ENCODE measurements at places on chromosomes 6 and 20. TPM values are rescaled to one million over a fixed set of nuclear protein-coding genes. Genes with fewer than 3 reads are reported as not detected.

The MYBL2 gene
- not detected for total RNA-seq

The TPD52L1 gene
- 72.7 TPM for total RNA-seq

The GMPR gene
- 17.9 TPM for total RNA-seq

The NT5E gene
- 30.3 TPM for total RNA-seq

The SKIC2 gene
- 22.1 TPM for total RNA-seq

The OR2J3 gene
- total RNA-seq: not detected

DNA sequence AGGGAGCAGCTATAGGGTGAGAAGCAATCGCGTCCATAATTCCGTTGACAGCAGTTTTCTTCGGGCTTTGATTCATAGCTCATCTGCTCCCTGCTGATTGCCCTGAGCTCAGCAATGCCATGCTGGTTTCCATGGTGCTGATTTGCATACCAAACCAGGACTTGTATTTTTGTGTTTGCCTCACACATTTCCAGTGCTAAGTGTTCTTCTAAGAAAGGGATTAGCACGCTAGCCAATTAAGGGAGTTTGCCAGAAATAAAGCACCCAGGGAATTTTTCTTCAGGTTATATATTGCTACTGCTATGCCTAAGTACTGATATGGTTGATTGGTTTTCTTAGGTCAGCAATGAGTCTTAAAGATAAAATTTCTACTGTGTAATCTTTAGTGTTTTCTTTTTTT is 177.6 kb downstream of the PLCB1 start:
- peaks cover 14% of the 10 kb centered on the region for H3K4me1 ChIP-seq
- H3K4me3 ChIP-seq: no peak overlapping the region
- no peak overlapping the region for H3K27ac ChIP-seq
- no peak for DNase-seq
- H3K27me3 ChIP-seq: no peaks in the 10 kb centered on the region

GRCh38 chr6:56807326-56807988 is 147.4 kb upstream of the BEND6 start:
- no peak for DNase-seq
- no peaks in the 10 kb centered on the region for H3K36me3 ChIP-seq
- no peak overlapping the region for H3K4me3 ChIP-seq
- H3K4me1 ChIP-seq: no peaks in the 10 kb centered on the region
- no peaks in the 10 kb centered on the region for H3K27me3 ChIP-seq

GRCh38 chr6:157787080-157787479 is 36.0 kb upstream of the SNX9 start:
- DNase-seq: no peak
- H3K4me1 ChIP-seq: no peaks in the 10 kb centered on the region
- no peaks in the 10 kb centered on the region for H3K36me3 ChIP-seq
- H3K27ac ChIP-seq: no peak overlapping the region
- H3K4me3 ChIP-seq: no peak overlapping the region

DNA sequence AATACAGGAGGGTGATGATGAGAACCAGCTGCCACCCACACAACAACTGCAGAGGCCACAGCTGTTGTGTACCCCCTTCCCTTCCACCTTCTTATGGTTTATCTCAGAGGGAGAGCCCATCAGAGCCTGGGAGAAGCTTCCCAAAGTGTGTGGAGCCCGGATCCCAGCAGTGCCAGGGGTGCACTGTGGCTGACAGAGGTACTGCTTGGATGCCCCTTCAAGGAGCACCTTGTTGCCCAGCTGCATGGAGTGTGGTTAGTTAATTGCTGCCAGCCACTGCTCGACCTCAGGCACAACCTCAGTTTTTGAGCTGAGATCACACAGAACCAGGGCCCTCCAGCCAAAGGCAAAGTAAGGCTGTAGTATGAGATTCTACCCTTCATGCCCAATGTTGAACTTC is 13.0 kb downstream of the PI3 start:
- DNase-seq: no peak
- no peaks in the 10 kb centered on the region for H3K4me1 ChIP-seq
- no peak overlapping the region for H3K27ac ChIP-seq

- no peak overlapping the region for H3K4me3 ChIP-seq
- no peaks in the 10 kb centered on the region for H3K4me1 ChIP-seq
- no peaks in the 10 kb centered on the region for H3K27me3 ChIP-seq
- H3K27ac ChIP-seq: no peak overlapping the region
- H3K36me3 ChIP-seq: no peaks in the 10 kb centered on the region
Measured at GRCh38 chr6:101458336-101458735, 64.8 kb downstream of the GRIK2 start.

DNA sequence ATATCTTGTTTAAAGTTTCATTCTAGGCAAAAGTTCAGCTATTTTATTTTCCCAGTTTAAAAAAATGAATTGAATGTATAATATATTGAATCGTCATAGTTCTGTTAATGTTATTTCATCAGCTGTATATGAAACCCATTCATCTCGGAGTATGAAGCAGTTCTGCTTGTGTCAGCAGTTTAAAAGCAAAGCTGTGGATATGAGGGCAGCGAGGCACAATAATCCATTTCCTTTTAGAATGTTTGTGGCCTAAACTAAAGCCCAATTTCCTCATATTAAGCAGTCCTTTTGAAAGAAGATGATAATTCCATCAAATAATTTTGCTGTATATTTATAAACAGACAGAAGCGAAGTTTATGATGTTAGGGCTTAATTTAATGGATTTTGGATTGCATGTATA is 300.1 kb downstream of the SAMD5 start:
- no peak overlapping the region for H3K27ac ChIP-seq
- no peak for DNase-seq
- no peaks in the 10 kb centered on the region for H3K36me3 ChIP-seq
- no peak overlapping the region for H3K4me3 ChIP-seq

- H3K27ac ChIP-seq: no peak overlapping the region
- no peaks in the 10 kb centered on the region for H3K4me1 ChIP-seq
- H3K27me3 ChIP-seq: no peaks in the 10 kb centered on the region
- DNase-seq: no peak
- no peak overlapping the region for H3K4me3 ChIP-seq
Measured at GRCh38 chr6:92791403-92791802, 628.0 kb downstream of the EPHA7 start.

- H3K36me3 ChIP-seq: no peaks in the 10 kb centered on the region
- DNase-seq: no peak
- no peak overlapping the region for H3K27ac ChIP-seq
- no peaks in the 10 kb centered on the region for H3K27me3 ChIP-seq
- H3K4me1 ChIP-seq: no peaks in the 10 kb centered on the region
- H3K4me3 ChIP-seq: no peak overlapping the region
Measured at GRCh38 chr6:72420409-72420808, 201.5 kb upstream of the KCNQ5 start.

GRCh38 chr6:127299522-127300240 is 33.0 kb downstream of the RNF146 start:
- no peak for DNase-seq
- H3K27me3 ChIP-seq: no peaks in the 10 kb centered on the region
- H3K4me3 ChIP-seq: no peak overlapping the region
- peak overlapping the region; percentile 63 for H3K27ac ChIP-seq
- H3K36me3 ChIP-seq: no peaks in the 10 kb centered on the region

DNA sequence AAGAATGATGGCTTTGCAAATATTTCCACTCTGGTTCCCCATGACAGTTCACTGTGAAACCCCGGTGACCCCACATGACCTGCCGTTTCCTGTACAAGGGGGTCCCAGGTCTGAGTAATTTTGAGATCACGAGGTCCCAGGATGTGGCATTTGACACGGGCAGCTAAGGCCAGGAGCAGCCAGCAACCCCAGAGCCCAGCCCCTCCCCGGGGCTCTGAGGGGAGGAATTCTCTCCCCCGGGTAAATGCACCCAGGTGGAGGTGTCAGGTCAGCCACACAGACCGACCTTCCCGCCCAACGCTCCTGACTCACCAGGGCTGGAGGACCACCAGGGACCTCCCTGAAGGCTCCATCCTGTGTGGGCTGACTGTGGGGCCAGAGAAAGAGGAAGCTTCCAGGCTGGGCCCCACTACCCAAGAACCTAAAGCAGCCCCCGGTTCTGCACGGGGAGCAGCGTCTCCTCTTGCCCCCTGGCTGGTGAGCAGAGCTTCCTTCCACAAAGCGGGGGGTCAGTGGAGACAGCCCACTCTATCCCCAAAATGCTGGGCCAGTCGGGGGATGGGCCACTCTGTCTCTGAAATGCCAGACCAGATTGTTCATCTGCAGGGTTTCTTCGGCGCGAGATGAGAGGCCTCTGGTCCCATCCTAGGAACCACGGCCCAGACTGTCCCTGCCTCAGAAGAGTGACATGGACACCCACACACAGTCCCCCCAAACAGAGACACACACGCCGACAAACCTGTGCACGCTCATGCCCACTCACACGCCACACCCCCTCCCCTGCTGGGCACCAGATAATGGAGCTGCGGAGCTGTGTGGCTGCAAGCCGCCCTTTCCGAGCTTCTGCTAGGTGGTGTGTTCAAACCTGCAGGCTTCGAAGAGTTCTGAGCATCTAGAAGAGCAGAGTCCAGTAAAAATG is 23.4 kb upstream of the SLCO4A1 start:
- no peaks in the 10 kb centered on the region for H3K4me1 ChIP-seq
- no peak for DNase-seq
- H3K36me3 ChIP-seq: no peaks in the 10 kb centered on the region
- no peak overlapping the region for H3K4me3 ChIP-seq
- H3K27ac ChIP-seq: peak overlapping the region; percentile 47
- no peaks in the 10 kb centered on the region for H3K27me3 ChIP-seq

- H3K27ac ChIP-seq: no peak overlapping the region
- no peaks in the 10 kb centered on the region for H3K4me1 ChIP-seq
- DNase-seq: no peak
- no peak overlapping the region for H3K4me3 ChIP-seq
- H3K27me3 ChIP-seq: no peaks in the 10 kb centered on the region
Measured at GRCh38 chr6:163094881-163095280, 319.6 kb upstream of the QKI start.

DNA sequence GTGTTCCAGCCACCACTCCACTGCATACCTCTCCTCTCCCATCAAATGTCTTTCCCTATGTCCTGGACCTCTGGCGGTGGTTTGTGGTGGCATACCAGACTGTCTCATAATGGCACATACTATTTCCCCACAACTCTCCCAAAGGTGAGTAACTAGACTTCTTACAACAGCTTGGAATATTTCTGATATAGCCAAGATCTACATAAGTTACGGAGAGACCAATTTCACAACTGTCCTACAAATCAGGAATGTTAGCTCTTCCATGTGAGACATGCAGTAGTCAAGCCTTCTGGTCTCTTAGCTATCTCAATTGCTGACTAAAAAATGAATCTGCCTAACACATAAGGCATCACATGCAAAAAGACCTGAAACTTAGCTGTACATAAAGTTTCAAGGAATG is 588.9 kb downstream of the RNF144B start:
- no peaks in the 10 kb centered on the region for H3K27me3 ChIP-seq
- no peaks in the 10 kb centered on the region for H3K36me3 ChIP-seq
- H3K27ac ChIP-seq: no peak overlapping the region
- no peak overlapping the region for H3K4me3 ChIP-seq
- DNase-seq: no peak
- H3K4me1 ChIP-seq: no peaks in the 10 kb centered on the region

DNA sequence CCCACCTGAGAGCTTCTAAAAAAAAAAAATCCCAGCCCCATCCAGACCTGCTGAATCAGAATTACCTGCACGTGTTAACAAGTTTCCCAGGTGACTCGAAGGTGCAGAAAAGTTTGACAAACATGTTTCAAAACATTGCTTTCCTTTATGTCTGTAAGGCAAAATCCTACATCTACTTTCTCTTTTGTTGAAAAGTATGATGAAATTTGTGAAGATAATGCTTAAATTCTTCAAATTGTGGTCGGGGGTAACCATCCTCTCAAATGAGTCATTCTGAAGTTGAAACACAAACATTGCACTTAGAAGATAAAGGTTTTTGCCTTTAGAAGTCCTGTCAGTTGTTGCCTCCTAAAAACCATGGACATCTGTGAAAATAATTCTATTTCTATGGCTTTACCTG is 429.7 kb downstream of the EPHA7 start:
- no peaks in the 10 kb centered on the region for H3K36me3 ChIP-seq
- H3K4me3 ChIP-seq: no peak overlapping the region
- H3K27me3 ChIP-seq: no peaks in the 10 kb centered on the region
- H3K4me1 ChIP-seq: no peaks in the 10 kb centered on the region
- no peak for DNase-seq

DNA sequence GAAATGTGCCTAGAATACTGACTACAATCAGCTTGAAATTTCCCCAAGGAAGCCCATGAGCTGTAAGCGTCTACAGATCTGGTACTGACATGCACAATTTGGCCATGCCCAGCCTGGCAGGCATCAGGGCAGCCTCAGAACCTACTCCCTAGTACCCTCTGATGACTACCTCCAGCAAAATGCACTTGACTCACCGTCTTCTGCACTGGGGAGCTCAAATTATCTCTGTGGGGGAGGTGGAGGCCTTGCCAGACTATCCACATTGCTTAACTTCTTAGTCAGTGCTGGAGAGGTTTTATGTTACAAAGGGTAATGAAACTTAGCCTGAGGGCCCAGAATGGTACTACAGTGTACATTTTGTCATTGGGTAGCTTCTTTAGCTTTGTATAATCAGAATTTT is 126.0 kb upstream of the ADGRF1 start:
- DNase-seq: no peak
- H3K4me1 ChIP-seq: peaks cover 21% of the 10 kb centered on the region
- no peak overlapping the region for H3K4me3 ChIP-seq

GRCh38 chr6:157602521-157603295 is 220.3 kb upstream of the SNX9 start:
- DNase-seq: no peak
- H3K4me1 ChIP-seq: no peaks in the 10 kb centered on the region
- no peak overlapping the region for H3K27ac ChIP-seq
- H3K27me3 ChIP-seq: no peaks in the 10 kb centered on the region
- H3K36me3 ChIP-seq: peaks cover 3% of the 10 kb centered on the region

- no peak overlapping the region for H3K27ac ChIP-seq
- H3K36me3 ChIP-seq: no peaks in the 10 kb centered on the region
- no peak for DNase-seq
- no peaks in the 10 kb centered on the region for H3K4me1 ChIP-seq
- H3K27me3 ChIP-seq: no peaks in the 10 kb centered on the region
Measured at GRCh38 chr6:169208011-169208410, 45.6 kb downstream of the THBS2 start.

- no peak overlapping the region for H3K27ac ChIP-seq
- no peak overlapping the region for H3K4me3 ChIP-seq
- no peaks in the 10 kb centered on the region for H3K4me1 ChIP-seq
- H3K36me3 ChIP-seq: no peaks in the 10 kb centered on the region
Measured at GRCh38 chr6:81023007-81023582, 729.4 kb downstream of the TENT5A start.

DNA sequence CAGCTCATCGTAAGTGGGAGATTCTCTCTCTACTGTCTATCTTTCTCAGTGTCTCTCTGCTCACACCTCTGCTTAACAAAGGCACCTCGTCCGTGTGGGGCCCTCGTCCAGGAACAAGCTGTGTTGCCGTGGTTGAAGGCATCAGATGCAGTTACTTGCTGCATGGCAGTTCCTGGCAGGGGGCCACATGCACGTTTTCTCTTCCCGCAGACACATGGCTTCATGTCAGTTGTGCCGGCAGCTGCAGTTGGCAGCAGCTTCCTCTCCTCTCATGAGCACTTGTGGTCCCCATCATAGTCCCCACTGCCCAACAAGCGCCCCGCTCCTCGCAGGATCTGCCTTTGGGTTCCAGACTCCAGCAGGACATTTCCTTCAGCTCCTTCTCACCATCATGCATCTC is 7.1 kb upstream of the AFDN start:
- no peaks in the 10 kb centered on the region for H3K4me1 ChIP-seq
- H3K27ac ChIP-seq: no peak overlapping the region
- DNase-seq: no peak
- H3K4me3 ChIP-seq: no peak overlapping the region
- no peaks in the 10 kb centered on the region for H3K27me3 ChIP-seq
- H3K36me3 ChIP-seq: no peaks in the 10 kb centered on the region

Measured in sigmoid colon (tissue), 7 donors.